ENCODE measurements at places on chromosomes 12 and 14.

DNA sequence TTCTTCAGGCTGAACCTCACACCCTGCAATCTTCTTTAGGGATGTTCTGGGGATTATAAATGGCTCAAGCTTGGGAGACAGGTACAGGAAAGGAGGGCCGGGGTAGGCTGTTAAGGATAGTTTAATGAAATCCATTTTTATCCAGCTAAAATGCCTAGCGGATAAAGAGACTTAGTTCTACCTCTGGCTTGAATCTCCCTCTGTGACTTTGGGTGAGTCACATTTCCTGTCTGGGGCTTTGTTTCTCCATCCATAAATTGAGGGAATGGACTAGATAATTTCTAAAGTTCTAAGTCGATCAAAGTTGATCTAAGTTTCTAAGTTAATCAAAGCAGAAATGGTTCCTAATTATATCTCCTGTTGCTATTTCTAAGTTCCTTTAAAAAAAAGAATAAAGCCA lies 319.6 kb upstream of the E2F7 start:
- DNase-seq, result no peak

- DNase-seq, result no peak
Measured at GRCh38 chr12:49362077-49362476, 5.2 kb upstream of the SPATS2 start.

GRCh38 chr14:65229748-65230728 lies 127.7 kb upstream of the MAX start:
- no peak for DNase-seq

GRCh38 chr12:115749071-115749841 lies 528.2 kb downstream of the MED13L start:
- no peak for DNase-seq

DNA sequence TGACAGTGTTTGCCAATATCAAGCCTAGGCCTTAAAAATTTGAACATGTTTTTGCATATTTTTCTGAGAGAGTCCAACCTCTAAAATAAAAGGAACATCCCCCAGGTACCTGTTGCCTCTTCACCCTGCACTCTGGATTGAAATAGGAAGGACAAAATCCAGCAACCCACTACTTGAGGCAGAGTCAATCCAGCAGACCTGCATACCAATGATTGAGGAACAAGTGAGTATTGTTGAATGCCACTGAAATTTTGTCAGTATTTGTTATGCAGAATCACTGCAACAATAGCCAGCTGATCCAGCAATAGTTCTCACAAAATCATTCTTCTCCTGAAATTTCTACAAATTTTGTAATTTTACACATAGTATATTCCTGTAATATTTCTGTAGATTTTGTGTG lies 460.6 kb upstream of the FOXG1 start:
- no peak for DNase-seq

DNA sequence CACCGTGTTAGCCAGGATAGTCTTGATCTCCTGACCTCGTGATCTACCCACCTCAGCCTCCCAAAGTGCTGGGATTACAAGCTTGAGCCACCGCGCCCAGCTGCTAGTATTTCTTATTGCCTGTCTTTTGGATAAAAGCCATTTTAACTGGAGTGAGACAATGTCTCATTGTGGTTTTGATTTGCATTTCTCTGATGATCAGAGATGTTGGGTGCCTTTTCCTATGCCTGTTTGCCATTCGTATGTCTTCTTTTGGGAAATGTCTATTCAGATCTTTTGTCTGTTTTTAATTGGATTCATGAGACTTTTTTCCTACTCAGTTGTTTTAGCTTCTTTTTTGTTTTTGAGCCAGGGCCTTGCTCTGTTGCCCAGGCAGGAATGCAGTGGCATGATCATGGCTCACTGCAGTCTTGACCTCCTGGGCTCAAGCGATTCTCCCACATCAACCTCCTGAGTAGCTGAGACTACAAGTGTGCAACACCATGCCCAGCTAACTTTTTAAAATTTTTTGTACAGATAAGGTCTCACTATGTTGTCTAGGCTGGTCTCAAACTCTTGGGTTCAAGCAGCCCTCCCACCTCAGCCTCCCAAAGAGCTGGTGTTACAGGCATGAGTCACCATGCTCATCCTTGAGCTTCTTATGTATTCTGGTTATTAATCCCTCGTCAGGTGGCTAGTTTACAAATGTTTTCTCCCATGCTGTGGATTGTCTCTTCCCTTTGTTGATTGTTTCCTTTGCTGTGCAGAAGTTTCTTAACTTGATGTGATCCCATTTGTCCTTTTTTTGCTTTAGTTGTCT lies 65.9 kb downstream of the ACACB start:
- DNase-seq, result no peak

DNA sequence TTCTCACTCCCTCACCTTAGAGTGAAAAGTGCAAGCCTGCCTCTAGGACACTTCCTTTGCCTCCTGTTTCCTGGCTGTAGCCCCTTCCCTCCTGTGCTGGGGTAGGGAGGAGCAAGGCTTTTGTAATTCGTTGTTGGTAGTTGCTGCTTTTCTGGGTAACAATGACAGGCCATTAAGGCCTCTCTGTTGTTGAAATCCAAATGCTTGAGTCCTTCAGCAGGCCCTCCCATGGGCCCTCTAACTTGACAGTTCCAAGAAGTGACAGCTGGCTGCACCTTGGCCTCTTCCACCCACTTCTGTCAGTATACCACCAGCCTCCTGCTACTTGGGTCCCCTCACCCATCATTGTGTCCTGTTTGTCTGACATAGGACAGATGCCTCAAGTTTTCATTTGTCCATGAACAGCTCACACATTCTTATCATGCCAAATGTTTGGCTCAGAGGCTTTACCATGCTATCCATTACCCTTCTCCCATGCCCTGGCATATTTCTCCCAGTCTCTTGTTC lies 103.7 kb upstream of the PDE3A start:
- no peak for DNase-seq

- no peak for DNase-seq
Measured at GRCh38 chr14:54048736-54049135, 92.1 kb upstream of the BMP4 start.

GRCh38 chr12:45421736-45422135 lies 205.8 kb downstream of the ANO6 start:
- no peak for DNase-seq

DNA sequence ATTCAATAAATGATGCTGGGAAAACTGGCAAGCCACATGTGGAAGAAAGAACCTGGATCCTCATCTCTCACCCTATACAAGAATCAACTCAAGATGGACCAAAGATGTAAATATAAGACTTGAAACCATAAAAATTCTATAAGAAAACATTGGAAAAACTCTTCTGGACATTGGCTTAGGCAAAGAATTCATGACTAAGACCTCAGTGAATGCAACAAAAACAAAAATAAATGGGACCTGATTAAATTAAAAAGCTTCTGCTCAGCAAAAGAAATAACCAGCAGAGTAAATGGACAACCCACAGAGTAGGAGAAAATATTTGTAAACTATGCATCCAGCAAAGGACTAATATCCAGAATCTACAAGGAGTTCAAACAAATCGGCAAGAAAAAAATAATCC lies 24.6 kb downstream of the ATG2B start:
- DNase-seq, result no peak

DNA sequence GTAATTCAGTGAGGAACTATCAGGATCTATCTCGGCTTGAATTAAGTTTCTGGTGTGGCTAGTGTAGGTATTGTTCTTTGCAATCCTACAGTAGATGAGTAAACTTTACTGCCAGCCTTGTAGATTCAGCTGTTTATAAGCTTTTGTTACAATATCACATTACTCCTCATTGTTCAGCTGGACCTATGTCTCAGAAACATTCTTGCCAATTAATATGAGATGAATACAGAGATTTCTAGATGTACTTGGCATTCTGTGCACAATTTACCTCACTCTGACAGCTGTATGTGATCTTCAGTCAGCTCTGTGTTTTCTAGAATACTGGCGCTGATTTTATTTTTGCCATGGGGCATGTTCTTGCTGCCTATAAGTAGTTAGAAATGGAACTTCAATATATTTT lies 55.7 kb downstream of the METTL25 start:
- no peak for DNase-seq

DNA sequence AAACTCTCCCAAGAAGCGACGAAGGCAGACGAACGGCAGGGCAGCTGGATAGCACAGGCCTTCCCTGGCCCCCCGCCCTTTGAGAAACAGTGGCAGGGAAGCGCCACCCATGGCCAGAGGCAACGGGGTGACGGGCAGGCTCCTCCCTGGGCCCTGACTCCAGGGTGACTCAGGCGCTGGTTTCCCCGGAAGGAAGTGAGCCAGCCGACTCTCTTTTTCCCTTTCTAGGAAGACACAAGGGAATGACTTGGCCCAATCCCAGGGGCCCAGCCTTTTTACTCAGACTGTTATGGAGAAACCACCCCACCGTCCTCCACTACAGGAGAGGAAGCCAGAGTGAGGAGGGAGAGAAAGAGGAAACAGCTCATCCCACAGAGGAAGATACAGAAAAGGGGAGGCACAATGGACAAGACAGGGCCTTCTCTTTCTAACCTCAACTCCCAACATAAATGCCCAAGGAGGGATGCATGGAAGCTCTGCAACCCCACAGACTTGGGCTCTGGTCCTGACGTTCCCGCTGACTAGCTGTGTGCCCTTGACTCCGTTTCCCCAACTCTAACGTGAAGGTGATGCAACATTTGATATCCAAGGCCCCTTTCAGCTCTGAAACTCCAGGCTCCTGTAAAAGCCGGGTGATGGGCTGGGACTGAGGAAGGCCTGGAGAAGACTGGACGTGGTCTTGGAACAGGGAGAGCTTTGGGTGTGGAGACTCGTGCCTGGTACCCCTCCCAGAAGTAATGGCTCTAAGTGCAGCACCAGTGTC lies 27.9 kb downstream of the ACTN1 start:
- no peak for DNase-seq

DNA sequence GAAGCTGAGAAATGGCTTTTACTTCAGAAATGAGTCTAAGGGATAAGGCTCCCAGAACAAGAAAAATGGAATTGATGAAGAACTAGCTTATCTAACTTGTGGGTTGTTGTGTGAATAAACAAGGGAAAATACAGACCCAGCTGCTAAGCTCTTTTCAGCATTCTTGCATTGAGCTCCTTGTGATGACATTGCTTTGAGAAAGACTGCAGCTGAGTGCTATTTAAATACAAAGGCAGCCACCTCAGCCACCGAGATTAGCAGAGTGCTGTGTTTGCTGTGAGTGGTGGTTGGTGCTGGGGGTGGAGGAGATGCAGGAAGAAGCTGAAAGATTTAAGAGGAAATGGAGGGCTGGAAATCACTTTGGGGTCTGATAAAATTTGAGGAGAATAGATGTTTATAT lies 396.0 kb upstream of the PRICKLE1 start:
- no peak for DNase-seq

DNA sequence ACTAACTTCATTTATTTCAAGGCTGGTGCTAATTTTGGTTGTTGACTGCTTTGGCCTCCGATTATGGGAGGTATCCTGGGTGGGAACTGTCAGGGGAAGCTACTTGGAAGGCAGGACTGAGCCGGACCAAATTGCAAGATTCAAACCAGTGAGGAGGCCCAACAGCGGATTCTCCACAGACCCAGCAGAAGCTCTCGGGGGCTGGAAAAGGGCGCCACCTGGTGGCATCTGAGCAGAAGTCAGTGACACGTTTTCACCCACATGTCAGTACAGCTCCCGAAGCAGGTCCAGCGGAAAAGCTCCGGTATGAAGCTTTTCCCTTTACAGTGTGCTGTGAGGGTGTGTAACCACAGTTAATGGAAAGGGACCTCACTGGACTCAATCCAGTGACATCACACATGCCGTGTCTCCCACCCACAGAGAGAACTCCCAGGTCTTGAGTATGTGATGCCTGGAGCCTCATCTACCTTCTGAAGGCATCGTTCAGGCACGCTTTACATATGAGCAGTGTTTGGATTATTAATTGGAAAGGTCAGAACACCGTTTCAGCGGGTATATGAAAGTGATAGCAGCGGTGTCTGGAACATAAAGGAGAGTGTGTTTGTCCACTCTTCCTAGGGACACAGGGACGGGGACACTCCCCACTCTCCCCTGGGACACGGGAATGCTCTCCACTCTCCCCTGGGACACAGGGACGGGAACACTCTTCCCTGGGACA lies 3.6 kb upstream of the P2RX2 start:
- no peak for DNase-seq

DNA sequence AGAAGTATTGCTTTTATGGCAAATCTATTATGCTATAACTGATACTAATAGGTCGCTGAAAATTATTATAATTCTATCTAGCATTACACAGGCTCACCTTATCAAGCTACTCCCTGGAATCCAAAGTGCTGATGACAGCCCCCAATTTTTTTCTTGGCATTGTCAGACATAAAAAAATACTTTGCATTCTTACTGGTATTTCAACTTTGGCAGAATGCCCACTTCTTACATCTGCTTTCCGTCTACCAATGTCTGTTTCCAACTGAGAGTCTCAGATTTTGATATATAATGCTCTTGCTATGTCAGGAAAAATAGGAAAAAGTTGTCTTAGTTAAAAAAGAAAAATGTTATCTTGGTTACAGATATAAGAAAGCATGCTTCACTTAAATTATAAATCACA lies 615.4 kb downstream of the C12orf50 start:
- no peak for DNase-seq

DNA sequence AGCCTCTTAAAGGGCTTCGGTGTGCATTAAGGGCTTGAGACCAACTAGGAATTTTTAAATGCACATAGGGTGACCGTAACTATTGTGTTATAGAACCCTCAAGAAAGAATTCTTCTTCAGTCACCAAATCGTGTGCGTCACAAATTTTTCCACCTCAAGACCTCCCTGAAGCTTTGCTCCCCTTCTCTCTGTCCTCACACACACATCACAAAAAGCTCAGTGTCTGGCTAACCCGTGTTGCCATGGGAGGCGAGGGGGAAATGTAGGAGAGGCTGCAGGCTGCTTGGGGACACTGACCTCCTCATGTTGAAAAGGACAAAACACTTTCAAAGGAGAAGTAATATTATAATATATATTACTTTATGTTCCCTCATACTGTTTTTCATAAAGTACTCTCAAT lies 10.6 kb downstream of the SSPN start:
- no peak for DNase-seq

DNA sequence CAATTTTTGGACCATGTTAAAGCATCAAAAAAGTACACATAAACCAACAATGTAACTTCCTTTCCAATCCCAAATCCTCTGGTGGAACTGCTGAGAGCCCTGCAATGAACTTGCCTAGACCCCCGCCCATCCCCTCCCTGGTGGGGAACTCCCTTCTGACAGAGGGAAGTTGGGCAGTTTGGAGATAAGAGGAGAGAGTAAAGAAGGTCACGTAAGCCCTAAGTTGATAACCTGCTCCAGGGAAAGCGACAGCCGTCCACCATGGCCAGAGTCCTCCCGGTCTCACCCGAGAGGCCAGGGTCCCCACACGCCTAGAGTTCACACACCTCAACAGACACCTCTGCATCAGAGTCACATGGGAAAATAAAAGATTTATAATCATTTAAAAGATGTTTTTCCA lies 138.7 kb downstream of the EGLN3 start:
- DNase-seq, result no peak

DNA sequence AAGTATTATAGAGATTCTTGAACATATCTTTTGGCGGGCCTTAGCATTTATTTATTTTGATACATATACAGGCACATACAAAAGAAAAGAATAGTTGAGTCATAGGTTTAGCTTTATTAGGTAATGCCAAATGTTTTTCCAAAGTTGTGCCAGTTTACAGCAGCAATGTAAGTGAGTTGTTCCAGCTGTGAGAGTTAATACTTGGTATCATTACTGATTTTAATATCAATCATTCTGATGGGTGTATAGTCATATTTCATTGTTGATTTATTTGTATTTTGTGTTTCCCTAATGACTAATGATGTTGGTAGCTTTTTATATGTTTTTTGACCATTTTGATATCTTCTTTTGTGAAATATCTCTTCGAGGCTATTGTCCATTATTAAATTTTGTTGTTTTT lies 122.4 kb downstream of the MIPOL1 start:
- DNase-seq, result no peak

GRCh38 chr12:51675071-51675803 lies 84.2 kb downstream of the SCN8A start:
- DNase-seq, result no peak

GRCh38 chr12:49515266-49515665 lies 23.6 kb upstream of the KCNH3 start:
- no peak for DNase-seq

Measured in cerebellar nuclear complex (tissue), 1 donor.